ENCODE measurements at places on chromosomes 6 and 20.

- DNase-seq = no peak
Measured at GRCh38 chr6:4575714-4576113, 200.5 kb upstream of the CDYL start.

DNA sequence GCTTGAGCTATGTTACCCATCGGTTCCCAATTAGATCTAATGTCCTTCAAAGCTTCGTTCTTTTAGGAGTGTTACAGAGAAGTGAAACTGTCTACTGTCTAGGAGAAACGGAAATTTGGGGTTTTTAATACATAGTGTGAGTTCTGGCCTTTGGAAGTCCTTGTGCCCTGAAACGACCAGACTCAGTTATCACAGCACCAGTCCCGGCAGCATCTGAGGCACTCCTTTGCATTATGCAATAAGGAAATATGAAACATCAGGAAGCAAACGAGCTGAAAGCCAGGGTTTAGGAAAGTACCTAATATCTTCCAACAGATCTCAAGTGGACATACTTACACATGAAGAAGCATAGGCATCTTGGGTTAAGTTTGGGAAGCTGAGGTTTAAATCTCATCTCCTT, 61.8 kb upstream of the ADGRF1 start:
- no peak for DNase-seq

DNA sequence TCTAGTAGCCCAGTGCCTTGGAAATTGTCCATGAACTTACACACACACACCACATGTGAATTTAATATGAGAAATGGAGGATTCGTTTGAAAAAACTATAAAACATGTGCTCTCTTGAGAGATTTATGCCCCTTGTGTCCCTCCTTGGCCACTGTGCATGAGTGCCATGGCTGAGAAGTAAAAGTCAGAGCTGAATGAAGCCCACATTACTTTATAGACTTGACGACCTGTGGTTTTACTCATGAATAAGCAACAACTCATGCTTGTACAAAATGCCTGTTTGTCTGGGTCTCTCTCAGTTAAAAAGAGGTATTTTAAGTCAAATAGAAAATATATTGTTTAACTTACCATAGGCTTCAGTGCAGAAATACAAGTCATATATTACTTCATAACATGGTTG, 102.7 kb downstream of the KCNQ5 start:
- DNase-seq = no peak

- no peak for DNase-seq
Measured at GRCh38 chr6:11341867-11342266, 109.4 kb upstream of the NEDD9 start.
